Right hindlimb (tissue), 1 donor: ENCODE measurements at places on chromosomes 4 and X.

DNA sequence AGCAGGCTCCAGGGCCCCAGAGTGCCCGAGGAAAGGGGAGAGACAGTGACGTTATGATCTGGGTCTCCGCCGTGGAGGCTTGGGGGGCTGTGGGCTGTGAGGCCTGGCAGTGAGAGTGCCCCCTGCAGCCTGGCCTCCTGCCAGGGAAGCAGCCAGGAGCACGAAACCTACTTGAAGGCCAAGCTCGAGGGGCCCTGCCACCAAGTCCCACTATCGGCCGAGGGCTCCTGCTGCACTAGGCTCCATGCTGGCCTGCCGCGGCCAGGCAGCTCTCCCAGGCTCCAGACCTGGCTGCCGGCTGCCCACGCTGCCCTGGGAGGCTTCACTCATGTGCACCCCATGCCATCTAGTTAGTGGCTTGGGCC, 18.7 kb downstream of the FLNA start:
- no peak for DNase-seq

DNA sequence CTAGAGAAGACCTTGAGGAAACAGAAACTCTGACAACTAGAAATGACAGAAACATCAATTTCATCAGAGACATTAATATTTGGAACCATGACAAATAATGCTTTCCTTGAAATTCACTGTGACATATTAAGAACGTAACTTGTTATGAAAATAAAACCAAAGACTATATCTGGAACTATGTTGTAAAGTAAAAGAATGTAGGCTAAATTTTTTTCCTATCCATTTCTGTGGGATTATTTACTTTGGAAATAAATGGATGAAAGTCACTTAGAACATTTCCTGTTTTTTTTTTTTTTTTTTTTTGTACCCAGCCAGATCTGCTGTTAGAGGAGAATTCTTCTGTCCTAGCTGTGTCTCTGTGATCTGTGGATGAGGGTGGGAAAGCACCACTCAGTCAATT, 255.9 kb downstream of the SPRY1 start:
- DNase-seq, result no peak

DNA sequence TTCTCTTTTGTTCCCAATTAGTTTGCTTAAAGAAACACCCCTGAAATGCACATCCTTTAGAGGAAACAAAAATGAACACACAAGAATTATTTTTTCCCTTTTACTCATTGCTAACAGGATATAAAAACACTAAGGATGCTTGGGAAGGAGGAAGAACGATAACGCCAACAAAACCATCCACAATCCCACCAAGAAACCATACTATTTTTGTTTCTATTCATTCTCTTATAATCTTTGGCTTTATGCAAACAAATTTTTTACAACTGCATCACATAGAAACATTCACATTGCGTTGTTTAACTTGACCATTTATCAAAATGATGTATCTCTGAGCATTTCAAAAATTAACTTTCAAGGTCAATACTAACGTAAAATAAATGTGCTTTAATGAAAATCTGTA, 12.0 kb downstream of the APBB2 start:
- no peak for DNase-seq

DNA sequence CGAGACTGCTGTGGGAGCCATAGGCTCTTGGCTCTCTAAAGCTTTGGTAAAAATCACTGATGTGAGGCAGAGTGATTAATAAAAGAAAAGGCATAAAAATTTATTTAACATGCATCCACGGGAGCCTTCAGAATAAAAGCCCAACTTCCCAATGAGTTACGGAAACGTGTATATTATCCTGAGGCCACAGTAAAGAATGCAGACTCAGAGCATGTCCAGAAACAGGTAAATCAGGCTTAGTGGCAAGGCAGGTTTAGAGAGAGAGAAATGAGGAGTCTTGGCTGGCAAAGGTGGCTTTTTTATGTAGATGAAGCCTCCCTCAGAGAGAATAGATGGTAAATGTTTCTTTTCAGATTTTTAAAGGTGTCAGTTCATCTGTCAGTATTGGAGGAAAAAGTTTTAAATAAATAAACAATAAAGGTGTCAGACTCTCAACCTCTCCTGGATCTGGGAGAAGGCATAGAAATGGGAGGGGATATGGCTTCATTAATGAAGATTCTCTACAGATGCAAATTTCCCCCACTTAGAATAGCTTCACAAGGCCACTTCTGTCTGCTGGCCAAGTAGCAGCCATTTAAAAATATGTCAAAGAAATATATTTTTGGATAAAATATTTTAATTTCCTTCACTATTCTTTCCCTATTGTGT, 24.0 kb downstream of the C4orf51 start:
- no peak for DNase-seq

- DNase-seq, result no peak
Measured at GRCh38 chrX:32293962-32294700, 917.2 kb downstream of the DMD start.

DNA sequence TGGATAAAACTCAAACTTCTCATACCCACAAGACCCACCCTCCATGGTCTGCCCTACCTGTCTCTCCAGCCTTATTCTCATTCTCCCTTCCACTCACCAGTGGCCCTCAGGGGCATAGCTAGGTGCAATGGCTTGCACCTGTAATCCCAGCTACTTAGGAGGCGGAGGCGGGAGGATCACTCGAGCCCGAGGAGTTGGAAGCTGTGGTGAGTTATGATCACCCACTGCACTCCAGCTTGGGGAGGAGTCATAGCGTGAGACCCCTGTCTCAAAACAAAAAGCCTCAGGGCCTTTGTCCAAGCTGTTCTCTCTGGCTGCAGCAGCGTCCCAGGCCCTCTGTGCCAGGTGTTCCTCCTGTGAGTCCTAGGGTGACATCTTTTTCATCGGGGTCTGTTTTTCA, 16.5 kb downstream of the TKTL1 start:
- DNase-seq, result no peak

DNA sequence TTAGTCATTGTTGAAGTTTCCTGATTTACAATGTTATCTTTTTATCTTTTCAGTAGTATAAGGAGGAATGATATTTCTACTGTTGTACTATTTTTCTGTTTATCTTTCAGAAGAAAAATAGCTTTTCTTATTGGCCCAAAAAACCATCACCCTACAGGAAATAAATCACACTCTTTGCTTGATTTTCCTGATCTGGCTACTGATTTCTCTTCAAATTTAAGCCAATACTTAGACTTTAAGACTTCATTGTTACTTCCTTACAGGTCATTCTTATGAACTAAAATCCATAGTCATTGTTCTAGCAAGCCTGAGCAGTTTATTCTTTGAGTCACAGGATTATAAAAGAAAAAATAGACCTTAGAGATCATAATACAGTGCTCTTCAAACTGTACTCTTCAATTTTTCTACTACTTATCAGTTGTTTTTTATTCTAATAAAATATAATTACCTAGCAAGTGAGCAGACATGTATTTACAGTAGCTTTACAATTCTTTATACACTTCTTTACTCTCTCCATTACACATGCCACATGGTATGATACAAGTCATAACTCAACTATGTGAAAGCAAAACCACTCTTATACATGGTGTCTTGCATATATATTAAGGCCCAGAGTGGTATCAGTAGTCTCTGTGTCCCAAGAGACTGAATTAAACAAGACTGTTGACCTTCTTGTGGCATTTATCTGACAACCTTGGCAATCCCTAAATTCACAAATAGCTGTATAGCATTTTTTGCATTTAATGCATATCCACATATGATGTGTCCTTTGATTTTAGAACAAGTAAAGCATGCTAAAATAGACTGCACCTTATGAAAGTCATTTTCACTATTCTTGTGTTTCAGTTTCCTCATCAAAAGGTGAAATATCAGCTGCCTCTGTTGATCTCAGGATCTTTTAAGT, 47.9 kb downstream of the TET2 start:
- no peak for DNase-seq

DNA sequence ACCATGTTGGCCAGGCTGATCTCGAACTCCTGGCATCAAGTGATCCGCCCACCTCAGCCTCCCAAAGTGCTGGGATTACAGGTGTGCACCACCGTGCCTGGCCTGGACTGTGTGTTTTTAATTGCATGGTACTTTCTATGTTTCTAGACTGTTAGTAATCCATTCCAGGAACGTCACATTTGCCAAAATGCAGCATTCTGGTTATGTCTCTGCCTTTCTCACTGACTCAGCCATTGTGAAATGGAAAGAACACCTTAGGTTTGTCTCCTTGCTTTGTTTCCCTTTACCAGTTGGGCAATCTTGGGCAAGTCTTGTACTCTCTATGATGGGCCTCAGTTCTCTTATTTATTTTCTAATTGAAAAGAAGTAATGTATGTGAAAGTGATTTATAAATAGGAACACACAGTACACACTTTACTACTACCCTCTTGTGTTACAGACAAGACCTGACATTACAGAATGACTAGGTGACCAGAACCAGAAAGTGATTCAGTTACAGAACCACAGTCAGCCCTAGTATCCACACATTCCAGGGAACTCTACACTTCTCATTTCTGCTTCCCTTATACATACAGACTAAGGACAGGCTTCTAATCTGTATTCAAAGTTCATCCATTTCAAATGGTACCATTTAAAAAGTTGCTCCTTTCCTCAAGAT, 187.1 kb downstream of the MGST2 start:
- DNase-seq, result no peak

DNA sequence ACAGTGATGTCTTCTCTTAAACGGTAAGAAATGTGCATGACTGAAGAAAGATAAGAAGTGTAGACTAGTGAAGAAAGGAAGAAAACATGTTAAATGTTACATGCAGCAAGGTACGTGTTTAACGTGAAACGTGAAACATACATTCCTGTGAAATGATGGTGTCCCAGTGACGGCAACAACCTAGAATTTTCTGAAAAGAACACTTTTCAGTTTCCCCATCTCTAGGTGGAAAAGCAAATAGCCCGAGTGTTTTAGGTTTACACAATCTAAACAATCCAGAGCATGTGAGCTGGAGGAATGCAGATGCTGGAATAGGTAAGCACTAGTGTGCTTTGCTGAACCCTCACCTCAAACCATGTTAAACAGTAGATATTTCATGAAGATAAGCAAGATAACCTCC, 60.7 kb downstream of the CLNK start:
- DNase-seq, result no peak

DNA sequence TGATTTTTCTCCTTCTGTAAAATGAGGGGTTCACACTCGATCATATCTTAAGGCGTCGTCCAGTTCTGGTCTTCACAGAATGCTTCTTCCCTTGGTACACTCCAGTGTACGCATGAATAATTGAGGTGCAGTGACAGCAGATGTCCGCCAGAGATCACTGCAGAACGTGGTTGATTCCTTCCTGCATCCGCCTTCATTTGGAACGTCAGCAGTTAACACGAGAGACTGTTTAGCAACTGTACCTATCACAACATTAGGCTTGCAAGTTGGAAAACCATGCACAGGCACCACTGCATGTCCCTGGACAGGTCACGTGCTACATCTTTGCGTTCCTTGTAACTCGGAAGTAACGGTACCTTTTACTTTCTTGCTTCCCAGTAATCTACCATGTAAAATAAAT, 66.0 kb upstream of the GEMIN8 start:
- peak; percentile 45 for DNase-seq

GRCh38 chr4:77187322-77187721, 30.3 kb downstream of the CCNG2 start:
- no peak for DNase-seq

DNA sequence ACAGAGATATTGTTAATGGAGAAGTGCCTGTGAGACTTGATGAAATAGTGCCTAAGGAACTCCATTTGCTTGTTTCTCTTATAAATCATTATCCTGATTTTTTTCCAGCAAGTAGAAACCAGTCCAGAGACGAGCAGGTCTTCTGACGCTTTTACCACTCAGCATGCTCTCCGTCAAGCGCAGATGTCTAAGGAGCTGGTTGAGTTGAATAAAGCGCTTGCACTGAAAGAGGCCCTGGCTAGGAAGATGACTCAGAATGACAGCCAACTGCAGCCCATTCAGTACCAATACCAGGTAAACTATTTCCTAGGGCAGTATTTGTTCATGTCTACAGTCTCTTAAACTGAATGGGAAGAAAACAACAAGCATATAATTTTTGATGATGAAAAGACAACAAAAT, 63.6 kb downstream of the KIF4A start:
- no peak for DNase-seq

GRCh38 chr4:55014876-55015275, 110.5 kb downstream of the KDR start:
- no peak for DNase-seq

DNA sequence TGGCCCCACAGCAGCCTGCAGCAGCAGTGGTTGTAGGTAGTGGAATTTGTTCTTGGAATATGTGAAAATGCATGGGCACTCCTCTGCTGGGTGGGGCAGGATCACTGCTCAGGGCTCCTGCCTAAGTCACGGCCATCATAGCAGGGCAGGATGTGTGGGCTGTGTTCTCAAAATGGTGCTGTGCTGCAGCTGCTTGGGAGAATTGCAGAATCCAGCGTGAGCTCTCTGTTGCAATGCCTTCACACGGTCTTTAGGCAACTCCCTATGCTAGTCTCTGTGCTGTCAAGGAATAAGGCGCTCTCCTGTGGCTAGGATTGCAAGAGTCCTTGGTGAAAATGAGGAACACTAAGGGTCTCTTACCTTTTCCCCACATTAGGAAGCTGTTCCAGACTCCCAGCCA, 42.9 kb downstream of the F8 start:
- no peak for DNase-seq

DNA sequence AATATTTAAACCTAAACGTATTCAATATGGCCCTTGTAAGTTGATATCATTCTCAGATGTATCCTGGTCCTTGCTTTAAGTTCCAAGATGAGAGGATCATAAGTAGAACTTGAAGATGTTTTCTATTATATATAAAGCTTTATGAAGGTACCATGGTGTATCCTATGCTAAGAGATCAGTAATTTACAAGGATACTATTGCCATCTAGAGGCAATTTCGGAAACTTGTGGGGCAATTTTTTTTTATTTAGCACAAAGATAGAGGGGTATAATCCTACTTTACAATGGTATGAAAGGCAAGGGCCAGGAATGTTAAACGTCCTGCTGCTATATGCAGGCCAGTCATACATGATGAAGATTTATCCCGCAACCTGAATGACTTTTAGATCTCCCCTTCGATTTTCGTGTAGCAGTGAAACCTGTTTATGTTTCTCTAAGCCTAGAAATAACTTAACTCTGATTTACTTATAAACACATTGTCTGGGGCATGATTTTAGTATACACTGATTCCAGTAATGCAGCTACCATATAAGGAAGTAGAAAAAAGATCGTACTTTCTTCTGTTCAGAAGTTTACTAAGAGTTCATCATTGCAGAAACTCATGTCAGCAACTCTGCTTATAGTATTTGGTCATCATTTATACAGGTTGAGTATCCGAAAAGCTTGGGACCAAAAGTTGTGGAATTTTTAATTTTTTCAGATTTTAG, 2.6 kb downstream of the SLC25A31 start:
- DNase-seq, result no peak

DNA sequence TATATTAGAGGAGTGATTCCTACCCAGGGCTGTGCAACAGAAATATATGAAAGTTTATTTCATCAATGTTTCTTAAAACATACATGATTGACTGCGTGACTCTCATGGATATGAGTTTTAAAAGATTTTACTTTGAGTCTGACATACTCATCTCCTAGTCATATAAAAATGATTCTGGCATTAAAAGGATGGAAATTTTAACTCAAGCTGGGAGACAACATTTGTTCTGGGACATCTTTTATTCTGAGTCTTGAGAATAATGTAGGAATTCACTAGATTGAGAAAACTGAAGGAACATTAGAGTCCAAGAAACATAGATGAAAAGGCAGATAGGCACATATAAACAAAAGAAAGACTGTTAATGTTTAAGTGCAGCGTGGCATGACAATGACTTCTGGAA, 649.6 kb downstream of the SPRY1 start:
- DNase-seq, result no peak
